ENCODE measurements at places on chromosomes 12 and 14. TPM values are rescaled to one million over a fixed set of nuclear protein-coding genes. Genes with fewer than 3 reads are reported as not detected.
A peak's percentile ranks its signal among the peaks of the same experiment; 100 is the strongest.

DNA sequence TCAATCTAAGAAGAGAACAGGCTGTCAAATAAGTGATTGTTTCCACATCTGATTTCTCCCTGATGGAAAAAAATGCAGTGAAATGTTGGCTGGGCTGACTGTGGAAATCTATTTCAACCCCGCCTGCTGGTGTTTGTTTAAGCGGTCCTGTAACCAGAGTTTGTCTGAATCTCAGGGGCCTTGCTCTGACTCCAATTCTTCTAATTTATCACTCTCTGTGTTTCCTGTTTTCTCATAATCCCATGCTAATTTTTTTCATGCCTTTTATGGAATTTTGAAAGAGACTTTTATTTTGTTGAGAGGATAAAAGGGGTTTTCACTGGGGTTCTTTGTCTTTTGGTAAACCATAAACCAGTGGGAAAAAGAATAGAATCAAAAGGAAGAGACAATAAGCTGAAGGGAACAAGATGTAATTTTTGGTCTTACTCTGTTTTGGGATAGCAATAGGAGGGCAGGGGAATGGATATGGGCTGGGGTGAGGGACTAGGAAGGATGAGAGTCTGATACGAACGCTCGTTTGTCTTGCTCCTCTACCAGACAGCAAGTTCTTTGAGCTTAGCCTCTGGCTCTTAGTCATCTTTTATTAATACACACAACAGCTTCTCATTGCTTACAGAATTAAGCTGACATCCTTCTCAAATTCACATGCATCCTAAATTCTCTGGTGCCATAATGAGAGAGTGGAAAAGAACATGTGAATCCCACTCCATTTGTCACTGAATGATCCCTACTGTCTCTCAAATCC lies 8.0 kb upstream of the MGP start:
- DNase-seq, result no peak

DNA sequence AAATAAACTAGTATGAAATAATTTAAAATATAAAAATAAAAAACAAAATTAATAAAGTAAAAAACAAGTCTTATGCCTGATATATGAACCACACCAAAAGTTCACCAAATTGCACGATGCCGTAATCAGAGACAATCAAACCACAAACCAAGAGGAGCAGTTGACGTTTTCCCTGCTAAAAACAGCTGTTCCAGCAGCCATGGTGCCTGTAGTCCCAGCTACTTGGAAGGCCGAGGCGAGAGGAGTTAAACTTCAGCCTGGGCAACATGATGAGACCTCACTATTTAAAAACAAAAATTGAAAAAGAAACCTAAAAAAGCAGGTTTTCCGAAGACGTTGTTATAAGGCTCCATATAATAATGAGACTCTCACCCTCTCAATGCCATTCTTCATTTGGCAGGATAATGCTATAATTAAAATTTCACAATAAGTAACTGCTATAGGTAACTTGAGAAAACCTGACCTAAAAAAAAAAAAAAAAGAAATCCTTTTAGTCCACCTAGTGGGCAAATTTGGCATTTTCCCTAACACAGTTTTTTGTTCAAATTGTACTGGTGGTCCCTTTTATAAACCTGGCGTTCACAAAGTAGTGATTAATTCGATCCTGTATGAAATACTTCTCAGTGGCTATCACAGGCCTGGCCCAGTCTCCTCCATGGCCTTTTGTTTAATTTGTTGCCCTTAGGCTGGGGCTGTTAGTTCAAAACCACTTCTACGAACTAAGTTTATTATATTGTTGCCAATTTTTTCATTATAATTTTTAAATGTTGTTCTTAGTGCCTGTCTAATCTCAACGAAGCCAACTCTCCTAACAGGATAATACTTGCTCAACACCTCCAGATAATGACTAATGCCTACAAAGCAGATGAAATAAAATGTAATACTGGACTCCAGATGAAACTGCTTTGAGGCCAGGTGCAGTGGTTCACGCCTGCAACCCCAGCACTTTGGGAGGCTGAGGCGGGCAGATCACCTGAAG lies 62.1 kb downstream of the TNFAIP2 start:
- peak; percentile 37 for DNase-seq

GRCh38 chr12:128078301-128078971 lies 188.5 kb upstream of the TMEM132C start:
- DNase-seq, result peak; percentile 42

The PFDN5 gene
- total RNA-seq, result 404 TPM

DNA sequence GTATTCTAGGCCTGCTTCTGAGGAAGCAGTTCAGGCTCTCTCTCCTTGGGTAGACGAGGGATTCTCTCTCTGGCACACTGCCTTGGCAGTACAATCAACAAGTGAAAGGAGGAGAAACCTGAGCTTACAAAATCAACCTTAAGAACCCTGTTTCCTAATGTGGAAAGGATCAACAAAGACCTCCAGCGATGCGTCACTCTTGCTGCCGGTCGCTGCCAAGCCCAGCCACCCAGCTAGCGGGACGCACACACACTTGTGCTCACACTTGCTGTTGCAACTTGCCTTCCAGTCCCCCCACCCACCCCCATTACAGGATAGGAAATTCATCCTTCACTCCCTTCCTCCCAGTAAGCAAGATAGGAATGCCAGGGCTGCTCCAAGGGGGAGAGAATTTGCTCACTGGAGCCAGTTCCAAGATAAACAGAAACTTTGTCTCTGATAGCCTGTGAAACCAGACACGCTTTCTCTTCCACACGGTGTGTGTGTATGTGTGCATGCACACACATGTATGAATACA lies 144.3 kb downstream of the BCL11B start:
- DNase-seq, result peak; percentile 3

DNA sequence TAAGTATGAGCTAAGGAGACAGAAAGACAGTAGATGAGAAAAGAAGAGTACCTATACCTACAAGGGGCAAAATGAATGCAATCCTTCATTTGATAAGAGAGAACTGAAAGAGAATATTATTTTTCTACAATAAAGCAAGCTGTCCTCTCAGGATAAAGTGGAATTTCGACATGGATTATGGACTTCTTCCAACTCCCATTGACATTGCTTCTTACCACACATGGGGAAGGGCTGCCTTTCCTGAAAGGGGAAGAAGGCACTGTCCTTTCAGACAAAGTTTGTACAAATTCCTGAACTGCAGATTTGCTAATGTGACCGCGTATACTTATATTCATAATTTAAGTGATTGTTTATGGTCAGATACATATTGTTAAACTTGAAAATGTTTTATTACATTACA lies 4.3 kb upstream of the HEBP1 start:
- DNase-seq, result no peak

The HOXC12 gene
- total RNA-seq, result not detected

DNA sequence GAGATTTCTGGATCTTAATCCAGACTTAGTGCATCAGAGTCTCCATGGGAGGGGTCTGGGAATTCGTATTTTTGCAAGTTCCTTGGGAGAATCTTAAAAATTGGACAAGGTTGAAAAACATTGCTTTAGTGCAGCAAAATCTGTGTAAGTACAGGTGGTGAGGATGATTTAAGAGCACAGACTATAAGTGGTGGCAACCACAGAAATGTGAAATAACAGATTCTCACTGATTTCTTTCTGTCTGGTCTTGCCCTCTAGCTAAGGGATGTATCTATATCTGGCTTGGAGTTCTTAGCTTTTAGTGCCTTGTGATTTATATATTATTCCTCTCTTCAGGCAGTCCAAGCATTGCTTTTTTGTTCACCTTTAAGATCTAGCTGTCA lies 116.2 kb downstream of the DIP2B start:
- peak; percentile 20 for DNase-seq

DNA sequence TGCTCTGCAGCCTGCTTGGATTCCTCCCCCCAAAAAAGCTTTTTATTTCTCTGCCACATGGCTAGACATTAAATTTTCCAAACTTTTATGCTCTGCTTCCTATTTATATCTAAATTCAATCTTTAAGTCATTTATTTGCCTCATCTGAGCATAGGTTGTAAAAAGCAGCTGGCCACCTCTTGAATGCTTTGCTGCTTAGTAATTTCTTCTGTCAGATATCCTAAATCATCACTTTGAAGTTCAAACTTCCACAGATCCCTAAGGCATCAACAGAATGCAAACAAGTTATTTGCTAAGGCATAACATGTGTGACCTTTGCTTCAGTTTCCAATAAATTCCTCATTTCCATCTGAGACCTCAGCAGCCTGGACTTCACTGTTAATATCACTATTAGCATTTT lies 209.6 kb downstream of the FSCB start:
- DNase-seq, result no peak

The CACNA2D4 gene
- 0.91 TPM for total RNA-seq

The SLC10A1 gene
- total RNA-seq, result not detected

DNA sequence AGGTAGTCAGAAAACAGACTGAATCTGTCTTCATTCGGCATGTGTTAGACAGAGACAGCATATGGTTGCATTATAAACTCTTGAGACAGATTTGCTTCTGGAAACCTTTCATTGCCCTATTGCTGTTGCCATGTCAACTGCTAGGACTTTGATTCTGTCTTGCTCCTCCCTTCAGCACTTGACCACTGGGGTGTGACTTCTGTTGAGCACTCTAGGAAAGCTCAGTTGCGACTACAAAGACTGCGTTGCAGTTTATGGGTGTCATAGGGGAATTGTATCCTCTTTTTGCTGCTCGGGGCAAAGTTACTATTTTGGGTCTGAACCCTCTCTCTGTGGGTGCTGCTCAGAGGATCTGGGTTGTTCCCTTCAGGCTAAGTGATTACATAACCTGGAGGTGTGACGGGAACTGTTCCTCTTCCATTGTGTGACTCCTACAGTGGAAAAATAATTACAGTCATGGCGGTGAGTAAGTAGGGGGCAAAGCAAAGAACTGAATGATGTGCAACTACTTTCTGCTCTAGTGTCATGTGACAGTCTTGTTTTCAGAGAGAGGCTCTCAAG lies 44.3 kb upstream of the TRIM9 start:
- peak; percentile 8 for DNase-seq

DNA sequence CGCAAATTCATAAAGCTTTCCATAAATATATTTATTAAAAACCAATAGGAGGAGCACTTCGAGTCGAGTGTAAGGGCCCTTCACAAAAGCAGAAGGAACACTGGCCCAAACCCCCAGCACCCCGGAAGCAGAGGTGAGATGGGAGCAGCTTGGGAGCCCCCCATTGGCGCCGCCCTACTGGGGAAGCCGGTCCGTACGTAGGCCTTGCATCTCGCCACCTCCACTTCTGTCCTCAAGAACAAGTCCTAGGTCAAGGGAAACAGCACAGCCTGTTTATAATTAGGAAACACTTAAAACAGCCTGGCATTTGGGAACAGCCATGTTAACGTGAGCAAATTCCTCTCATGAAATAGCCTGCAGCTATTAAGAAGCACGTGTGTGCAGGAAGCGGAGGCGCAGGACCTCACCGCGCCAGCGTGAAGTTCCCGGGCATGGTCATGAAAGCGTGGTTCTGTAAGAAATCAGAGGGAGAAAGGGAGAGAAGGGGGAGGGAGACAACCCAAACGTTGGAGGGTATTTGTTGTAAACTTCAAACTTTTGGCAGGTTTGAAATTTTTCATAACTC lies 7.7 kb downstream of the ANKRD9 start:
- no peak for DNase-seq

GRCh38 chr12:121966959-121967358 lies 48.6 kb downstream of the CFAP251 start:
- DNase-seq, result no peak

GRCh38 chr12:19031032-19031431 lies 98.5 kb upstream of the PLEKHA5 start:
- DNase-seq, result peak; percentile 96

- DNase-seq, result no peak
Observed at GRCh38 chr12:20567413-20567812, 127.7 kb upstream of the SLCO1C1 start.

DNA sequence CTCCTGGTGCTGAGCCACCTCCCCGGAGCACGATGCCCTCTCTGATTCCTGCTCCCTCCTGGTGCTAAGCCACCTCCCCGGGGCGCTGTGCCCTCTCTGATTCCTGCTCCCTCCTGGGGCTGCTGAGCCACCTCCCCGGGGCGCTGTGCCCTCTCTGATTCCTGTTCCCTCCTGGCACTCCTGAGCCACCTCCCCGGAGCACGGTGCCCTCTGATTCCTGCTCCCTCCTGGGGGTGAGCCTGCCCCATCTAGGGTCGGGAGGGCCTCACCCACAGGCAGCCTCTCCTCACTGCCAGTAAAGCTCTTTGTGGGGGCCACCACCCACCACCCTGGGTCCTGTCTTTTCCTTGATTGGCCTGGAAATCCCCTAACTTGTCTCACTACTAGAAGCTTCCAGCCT lies 327.6 kb upstream of the SFSWAP start:
- no peak for DNase-seq

DNA sequence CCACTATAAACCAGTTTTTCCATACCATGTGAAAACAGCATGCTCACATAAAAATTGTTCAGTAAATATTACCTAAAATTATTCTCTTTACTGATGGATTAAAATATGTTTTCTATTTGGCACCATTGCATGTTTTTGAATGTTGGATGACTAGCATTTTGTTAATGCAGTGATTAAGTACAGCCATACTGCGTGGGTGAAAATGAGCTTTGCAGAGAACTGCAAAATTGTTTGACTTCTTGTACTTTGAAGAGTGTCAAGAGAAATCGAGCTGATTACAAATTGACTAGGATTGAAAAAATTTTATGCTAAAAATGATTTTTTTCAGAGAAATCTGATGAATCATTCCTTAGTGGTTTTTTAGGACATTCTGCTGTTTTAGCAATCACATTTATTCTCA lies 452.9 kb downstream of the RPL10L start:
- DNase-seq, result no peak

The MMP19 gene
- 1.5 TPM for total RNA-seq

- DNase-seq, result no peak
Observed at GRCh38 chr14:22311636-22312035, 277.4 kb downstream of the DAD1 start.

DNA sequence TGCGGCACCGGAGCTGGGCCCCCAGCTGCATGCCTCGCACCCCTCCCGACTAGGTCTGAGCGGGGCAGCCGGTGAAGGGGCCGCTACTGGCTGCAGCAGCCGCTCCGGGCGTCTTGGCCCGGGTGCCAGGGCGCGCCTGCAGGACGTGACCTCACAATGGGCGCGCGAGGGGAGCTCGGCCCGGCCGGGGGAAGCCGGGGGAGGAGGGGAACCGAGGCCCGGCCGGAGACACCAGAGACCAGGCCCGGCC lies 353 bp downstream of the BAG5 start:
- DNase-seq, result peak; percentile 33

The ERH gene
- total RNA-seq, result 144 TPM

DNA sequence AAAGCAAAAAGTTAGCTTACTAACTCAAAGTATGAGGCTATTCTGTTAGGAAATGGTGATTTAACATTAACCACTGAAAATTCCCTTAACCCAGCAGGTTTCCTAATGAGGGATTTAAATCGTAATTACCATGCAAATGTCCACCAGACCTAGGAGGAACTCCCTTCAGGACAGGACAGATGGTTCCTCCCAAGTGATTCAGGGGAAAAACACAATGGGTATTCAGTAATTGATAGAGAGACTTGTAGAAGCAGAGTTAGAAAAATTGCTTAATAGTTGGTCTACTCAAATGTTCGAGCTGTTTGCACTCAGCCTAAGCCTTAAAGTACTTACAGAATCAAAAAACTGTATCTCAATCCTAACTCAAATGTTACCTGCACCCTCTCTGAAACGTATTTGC lies 21.6 kb downstream of the RERGL start:
- peak; percentile 12 for DNase-seq

GRCh38 chr12:24083838-24084237 lies 134.4 kb upstream of the SOX5 start:
- DNase-seq, result no peak

GRCh38 chr12:68620519-68621471 lies 10.1 kb downstream of the RAP1B start:
- DNase-seq, result no peak

The GZMB gene
- not detected for total RNA-seq
